ENCODE measurements at places on chromosomes 5 and 9. TPM values are rescaled to one million over a fixed set of nuclear protein-coding genes. Genes with fewer than 3 reads are reported as not detected.

The MAN2A1 gene
- 99.5 TPM for total RNA-seq

The STPG3 gene
- total RNA-seq, result not detected

The RGS3 gene
- 59.9 TPM for total RNA-seq

The THBS4 gene
- total RNA-seq, result 789 TPM

DNA sequence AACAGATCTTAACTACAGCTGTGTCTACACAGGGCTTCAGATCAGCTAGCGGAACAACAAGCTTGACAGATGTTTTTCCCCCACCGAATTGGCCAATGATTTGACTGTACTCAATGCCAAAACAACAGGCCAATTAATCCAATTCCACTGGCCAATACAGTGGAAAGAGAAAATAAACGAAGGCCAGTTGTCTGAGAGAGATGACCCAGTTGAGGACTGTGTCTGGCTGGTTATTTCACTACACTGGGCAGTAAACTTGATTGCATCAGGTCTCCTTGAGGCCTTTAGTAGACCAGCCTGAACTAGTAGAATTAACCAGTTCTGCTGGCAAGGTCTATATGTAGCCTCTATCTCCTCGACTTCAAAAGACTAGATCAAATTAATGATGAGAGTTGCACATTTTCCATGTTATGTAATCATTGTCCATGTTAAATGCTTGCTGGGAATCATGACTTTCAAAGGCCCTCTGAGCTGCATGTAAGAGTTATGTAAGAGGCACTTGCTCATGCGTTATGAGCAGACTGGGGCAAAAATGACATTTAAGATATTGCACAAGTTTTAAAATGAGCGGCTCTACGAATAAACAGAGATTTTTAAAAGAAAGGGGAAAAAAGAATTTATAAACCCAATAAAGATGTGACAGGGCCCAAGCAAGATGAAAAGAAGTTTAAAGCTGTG is 28.3 kb downstream of the SMIM23 start:
- no peak for DNase-seq

GRCh38 chr5:67620424-67621397 is 424.1 kb upstream of the CD180 start:
- no peak for DNase-seq

- no peak for DNase-seq
These were observed 219.9 kb downstream of the PRDM9 start for GRCh38 chr5:23727271-23727670.

GRCh38 chr5:133818869-133819600 is 149.4 kb downstream of the C5orf15 start:
- DNase-seq, result no peak

DNA sequence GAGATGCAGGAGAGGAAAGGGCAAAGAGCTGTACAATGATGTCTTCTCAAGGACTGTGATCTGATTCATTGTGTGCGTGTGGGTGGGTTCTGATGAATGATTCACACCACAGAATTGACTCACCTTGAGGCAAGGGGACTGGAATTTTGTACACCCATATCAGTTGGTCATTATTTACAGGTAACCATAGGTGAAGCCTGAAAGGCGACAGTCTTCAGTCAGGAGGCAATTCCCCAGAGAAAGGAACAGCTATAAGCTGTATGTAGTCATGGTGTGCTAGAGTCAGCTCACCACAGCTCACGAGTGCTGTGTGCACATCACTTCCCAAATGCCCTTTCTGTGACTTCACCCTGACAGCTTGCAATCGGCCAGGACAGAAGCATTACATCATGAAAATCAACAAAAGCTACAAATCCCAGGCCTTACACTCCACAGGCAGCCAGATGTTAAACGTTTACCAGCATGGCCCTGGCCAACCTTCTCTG is 87.6 kb upstream of the RPS23 start:
- DNase-seq, result no peak

All from tongue (tissue), 3 donors.